ENCODE measurements at places on chromosomes 12 and 14. TPM values are rescaled to one million over a fixed set of nuclear protein-coding genes. Genes with fewer than 3 reads are reported as not detected.

LMNTD1 gene
- total RNA-seq: not detected

ASCL4 gene
- not detected for total RNA-seq

P2RX2 gene
- total RNA-seq: not detected

AQP5 gene
- total RNA-seq: 0.63 TPM

KRT8 gene
- not detected for total RNA-seq

PIK3C2G gene
- 0.31 TPM for total RNA-seq

TMPO gene
- total RNA-seq: 177 TPM

LRFN5 gene
- total RNA-seq: 80.1 TPM

CCDC197 gene
- total RNA-seq: not detected

ZNF641 gene
- 49.5 TPM for total RNA-seq

PRR13 gene
- 6.6 TPM for total RNA-seq

Measured in parietal lobe (tissue), 2 donors.